K562 (cell line): ENCODE measurements at places on chromosomes 4 and X.

DNA sequence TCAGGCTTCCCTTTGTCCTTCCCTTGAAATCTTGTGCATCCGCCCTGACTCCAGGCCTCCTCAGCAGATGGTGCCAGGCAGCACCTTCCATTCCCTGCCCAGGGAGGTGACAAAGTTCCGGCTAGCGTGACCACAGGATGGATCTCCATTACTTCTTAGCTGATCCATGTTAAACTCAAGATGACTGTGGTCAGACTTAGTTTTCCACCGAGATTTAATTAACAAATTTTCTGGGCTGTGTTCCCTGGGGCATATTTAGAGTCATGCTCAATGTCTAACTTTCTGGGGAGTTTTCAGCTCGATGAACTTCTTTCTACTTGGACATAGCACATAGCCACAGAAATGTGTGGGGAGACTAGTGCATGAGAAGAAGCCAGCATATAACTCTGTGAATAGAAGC lies 215.1 kb upstream of the SFRP2 start:
- DNase-seq = no peak

DNA sequence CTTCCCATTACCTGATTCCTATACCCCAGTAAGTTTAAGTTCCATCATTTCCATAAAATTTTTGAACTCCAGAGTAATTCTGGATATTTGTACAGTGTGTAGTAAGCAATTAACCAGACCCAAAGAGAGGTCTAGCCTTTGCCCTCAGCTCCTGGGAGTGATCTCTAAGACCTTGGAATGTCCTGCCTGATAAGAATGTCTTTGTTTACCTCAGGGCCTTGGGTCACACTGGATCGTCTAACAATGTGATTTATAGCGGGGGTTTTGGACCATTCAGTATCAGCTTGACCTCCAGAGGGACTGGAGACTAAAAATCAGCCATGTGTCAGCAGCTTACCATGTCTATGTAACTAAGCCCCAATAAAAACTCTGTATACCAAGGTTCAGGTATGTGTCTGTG lies 330.9 kb upstream of the PPP1R2C start:
- no peak for DNase-seq

- peak; percentile 26 for DNase-seq
These were observed 15.2 kb upstream of the ANXA10 start for GRCh38 chr4:168076989-168077725.

DNA sequence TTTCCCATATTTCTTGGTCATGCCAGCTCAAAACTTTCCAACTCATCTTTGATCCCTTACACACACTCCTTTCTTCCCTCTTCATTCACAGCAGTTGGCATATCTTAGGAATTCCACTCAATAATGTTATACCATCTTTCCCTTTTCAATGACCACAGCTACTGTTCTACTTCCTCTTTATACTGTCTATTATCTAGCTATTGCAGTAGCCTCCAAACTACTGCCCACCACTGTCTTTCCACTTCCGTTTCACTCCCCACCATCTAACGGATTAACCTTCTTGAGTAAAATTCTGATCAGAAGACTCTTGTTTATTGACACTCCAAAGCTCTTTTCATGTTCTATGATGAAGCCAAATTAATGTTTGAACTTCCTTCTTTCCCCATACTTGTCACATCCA lies 55.8 kb downstream of the ADAMTS3 start:
- peak; percentile 19 for DNase-seq

DNA sequence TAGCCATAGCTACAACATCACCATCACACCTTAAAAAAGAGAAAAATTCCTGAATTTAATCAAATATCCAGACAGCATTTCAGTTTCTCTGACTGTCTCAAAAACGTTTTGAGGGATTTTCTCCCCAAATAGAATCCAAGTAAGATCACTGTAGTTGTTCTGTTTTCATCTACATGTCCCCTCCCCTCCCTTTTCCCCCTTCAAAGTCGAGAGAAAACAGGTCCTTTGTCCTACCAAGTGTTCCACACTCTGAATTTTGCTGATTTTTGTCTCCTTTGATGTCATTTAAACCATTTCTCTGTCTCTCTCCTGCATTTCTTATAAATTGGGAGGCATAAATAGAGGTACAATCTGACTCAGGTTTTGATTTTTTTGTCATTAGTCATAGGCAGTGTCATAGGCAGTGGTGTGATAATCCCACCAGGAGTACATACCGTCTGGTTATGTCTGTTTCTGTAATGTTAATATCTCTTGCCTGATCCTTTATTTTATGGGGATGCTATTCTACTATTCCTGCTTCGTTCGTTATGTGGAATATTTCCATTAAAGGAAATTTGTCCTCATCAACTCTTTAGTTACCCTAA lies 348.6 kb downstream of the PTTG2 start:
- no peak for DNase-seq

DNA sequence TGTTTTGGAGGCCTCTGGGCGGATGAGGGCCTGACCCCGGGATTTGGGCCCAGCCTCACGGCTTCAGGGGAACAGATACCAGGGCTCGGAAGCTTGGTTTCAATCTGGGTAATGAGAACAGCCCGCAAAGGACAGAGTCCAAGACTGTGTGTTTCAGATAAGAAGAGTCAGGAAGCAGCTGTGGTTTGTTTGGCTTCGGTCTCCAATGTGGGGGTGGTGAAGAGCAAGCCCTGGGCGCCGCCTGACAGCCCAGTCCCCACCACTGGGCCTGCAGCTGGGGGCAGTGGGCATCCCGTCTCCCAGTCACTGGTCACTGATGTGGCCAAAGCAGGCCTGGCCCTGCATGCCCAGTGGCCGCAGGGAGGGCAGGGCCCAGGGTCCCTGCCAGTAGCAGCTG lies 9.1 kb downstream of the WFS1 start:
- DNase-seq = peak; percentile 51

DNA sequence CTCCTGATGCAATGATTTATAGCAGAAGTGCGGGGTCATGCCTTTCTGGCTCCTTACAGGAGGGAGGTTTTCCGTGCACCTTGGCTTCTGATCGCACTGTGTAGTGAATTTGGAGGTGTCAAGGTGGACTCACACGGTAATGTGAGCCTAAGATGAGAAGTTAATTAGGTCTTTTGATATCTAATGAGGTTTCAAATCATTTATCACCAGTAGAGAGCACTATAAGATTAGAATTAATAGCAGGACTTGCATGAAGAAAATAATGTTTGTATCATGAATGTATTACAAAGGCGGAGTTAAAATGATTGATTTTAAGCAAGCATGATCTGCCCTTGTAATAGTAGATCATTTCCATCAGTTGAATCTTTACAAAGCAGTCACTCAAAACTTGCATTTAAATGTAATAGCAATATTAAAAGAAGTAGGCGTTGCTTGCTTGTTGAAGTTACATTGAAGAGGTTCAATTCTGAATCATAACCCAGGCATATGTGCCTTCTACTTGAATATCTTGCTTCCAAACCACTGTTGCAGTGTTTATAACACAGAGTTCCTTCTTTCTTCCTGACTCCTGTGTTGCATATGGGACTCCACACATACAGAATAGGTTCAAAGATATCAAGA lies 152.1 kb downstream of the FMR1NB start:
- no peak for DNase-seq

GRCh38 chr4:110632506-110633357 lies 9.9 kb upstream of the PITX2 start:
- DNase-seq = no peak

GRCh38 chrX:70969635-70970481 lies 39.0 kb upstream of the SLC7A3 start:
- DNase-seq = peak; percentile 75

- DNase-seq = no peak
These were observed 23.3 kb downstream of the AMER1 start for GRCh38 chrX:64182208-64182607.

DNA sequence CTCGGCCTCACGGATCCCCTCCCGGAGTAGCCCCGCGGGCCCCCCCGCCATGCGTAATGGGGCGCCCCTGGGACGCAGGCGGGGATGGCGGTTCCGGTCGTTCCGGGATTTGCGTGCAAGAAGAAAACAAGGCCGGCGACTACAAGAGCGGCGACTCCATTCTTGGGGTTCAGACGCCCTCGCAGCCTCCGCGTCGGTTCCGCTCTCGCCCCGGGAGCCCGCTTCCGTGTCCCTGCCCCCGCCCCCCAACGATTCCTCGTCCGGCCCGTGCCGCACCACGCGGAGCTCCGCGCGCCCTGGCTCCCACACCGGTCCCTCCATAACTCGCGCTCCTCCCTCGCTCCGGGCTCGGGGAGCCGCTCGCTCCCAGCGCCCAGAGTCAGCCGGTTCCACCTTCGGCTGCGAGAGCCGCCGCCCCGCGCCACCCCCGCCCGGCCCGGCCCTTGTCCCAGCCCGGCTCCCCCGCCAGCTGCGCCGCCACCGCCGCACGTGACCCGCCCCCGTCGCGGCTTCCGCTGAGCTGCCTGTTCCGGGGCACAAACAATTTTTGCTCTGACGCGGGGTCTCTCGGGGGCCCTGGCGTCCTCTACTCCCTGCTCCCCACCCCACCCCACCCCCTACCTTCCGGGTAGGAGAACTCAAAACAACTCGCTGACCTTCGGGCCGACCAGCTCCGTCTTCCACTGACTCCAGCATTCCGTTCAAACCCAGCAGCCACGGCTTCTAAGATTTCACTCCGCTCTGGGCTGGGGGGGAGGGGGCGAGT lies 78.8 kb upstream of the BCOR start:
- peak; percentile 78 for DNase-seq

GRCh38 chr4:17535906-17536305 lies 20.9 kb downstream of the CLRN2 start:
- DNase-seq = peak; percentile 54

DNA sequence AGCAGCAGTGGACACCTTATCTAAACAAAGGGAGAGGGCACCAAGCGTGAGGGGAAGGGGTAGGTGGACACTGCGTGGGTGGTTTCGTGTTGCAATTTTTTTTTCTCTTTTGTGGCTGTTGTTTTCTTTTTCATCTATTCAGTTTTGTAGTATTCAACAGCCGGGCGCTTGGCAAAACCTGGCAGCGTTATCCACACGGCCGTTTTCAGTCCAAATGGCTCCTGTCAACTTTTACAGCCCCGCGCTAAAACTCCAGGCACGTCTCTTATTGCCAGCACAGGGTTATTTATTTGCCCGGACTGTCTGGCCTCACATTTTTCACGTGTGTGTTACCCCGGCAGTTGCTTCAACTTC lies 192.2 kb downstream of the BCOR start:
- no peak for DNase-seq

DNA sequence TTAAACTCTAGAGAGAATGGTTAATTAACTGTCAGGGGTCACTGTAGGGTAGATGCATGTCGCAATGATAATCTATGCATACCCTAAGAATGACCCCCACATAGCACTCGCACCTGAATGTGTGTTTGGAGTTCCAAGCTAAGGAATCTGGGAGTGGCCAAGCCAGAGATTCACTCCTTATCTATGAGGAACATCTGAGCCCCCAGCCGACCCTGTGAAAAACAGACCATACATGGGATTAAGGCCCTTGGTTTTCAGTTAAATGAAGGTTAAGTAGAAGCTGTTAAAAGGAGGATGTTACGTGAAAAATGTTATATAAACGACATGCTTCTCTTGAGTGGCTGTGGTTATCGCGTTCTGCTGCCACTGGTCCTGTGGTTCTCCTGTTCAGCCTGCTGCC lies 147.2 kb downstream of the RELL1 start:
- DNase-seq = no peak

DNA sequence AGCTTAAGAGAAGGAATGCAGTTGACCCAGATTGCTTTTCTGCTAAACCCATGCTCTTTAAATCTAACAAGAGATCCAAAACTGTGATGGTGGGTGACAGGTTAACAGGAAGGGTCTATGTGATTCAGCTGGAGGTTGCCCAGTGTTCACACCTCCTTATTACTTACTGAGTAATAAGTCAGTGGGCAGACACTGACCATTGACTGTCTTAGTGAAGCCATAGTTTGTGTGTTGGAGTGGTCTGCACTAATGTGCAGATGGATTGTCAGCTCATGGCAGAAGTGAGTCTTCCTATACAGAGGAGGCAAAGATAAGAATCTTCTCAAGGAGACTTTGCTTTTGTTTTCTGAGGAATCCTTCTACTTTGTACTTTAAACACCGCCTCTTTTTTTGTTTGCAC lies 15.2 kb upstream of the RUFY3 start:
- DNase-seq = peak; percentile 32

DNA sequence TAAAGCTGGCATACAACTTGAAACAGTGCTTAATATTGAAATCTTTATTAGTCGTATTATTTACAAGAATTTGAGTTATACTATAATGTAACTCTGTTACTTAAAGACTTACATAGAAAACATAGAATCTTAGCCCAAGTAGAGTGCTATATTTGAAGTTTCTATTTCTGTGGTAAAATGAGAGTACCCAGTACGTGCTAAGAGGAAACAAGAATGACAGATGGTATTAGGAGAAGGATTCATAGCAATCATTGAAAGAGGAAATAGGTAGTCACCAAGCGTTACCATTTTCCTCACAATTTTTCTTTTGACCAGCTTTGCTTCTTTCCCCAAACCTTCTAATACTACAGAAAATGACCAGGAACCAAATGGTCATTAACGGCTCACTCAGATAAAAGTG lies 412.1 kb upstream of the GRIA3 start:
- no peak for DNase-seq

DNA sequence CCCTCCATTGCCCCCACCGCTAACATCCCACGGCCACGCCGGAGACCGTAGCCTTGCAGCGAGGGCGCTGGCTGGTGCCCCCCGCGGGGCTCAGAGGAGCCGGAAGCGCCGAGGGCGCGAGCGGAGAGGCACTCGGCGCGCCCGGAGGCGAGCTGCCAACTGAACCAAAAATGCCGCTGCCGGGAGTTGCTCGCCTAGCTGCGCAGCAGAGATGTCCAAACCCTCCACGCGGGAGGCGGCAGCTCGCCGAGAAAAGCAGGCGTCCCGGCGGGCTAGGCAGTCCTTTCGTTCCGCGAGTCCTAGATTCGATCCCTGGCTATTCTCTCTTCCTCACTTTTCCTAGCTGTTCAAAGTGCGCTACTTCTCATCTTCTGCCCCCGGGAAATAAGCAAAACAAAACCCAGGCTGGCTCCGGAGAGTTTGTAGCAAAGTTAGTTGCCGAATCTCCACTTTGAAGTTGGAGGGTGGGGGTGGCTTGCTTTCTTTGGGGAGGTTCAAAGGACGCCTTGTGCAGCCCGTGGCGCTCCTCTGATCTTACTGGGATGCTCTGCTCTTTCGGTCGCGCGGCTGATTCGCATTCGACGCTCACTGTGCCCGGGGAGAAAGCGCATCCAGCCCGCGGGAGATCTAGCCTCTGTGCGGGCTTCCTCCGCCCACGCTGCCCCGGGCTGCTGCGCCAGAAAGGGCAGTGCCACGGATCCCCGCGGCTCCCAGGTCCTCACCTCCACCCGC lies 723 bp downstream of the NKX6-1 start:
- no peak for DNase-seq

DNA sequence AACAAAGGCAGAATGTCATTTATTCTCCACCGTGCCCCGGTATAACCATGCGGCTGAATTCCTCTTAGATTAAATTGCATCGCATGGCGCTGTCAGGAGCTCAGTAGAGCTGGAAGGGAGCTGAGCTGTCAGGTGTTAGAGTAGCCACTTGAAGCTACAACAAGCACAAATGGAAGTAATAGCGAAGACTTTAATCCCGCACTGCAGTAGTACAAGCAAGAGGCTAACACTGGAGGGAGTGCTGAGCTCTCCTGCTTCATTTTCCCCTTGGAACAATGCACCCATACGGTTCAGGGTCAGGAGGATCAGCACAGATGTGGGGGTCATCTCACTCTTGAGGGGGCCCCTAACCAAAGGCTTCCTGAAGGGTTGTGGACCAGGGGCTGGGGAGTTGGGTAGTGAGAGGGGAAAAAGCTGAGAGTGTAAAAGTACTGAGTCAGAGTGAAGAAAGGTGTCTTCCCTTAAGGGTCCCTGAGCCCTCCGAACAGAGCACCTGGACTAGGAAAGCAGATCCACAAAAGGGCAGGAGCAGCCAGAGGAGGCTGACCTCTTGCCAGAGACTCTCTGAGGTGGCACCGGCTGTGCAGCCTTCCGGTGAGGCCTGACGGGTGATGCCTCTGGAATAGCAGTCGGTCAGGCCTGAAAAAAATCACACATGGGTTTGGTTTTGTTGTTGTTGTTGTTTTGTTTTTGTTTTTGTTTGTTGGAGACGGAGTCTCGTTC lies 36.0 kb upstream of the CBR4 start:
- no peak for DNase-seq
